OCI-LY7 (cell line): ENCODE measurements at places on chromosomes 2 and 18. TPM values are rescaled to one million over a fixed set of nuclear protein-coding genes. Genes with fewer than 3 reads are reported as not detected.

ITPRIPL1 gene
- 7.1 and 8.1 TPM in 2 replicates for total RNA-seq

DSEL gene
- total RNA-seq = not detected in 2 replicates

BUB1 gene
- total RNA-seq = 180 and 195 TPM in 2 replicates

CXCR4 gene
- total RNA-seq = 243 and 289 TPM in 2 replicates

AAK1 gene
- 8.3 and 8.7 TPM in 2 replicates for total RNA-seq

CNDP1 gene
- not detected in 2 replicates for total RNA-seq

SERPINB4 gene
- not detected in 2 replicates for total RNA-seq

MAP3K2 gene
- total RNA-seq = 52.5 and 55.9 TPM in 2 replicates

ALPI gene
- not detected in 2 replicates for total RNA-seq

GDF7 gene
- 0.06 and 0.13 TPM in 2 replicates for total RNA-seq

EPB41L3 gene
- total RNA-seq = not detected in 2 replicates

IL18RAP gene
- not detected in 2 replicates for total RNA-seq

PAIP2B gene
- total RNA-seq = 6.9 and 8.2 TPM in 2 replicates

RNF125 gene
- 2.2 and 3.2 TPM in 2 replicates for total RNA-seq

EFR3B gene
- total RNA-seq = not detected in 2 replicates

ARL6IP6 gene
- total RNA-seq = 58.3 and 61.8 TPM in 2 replicates

IAH1 gene
- total RNA-seq = 3.8 and 7.0 TPM in 2 replicates

HJURP gene
- total RNA-seq = 122 and 135 TPM in 2 replicates

ERICH2 gene
- not detected in 2 replicates for total RNA-seq

CCDC121 gene
- total RNA-seq = 4.7 and 7.7 TPM in 2 replicates

UCN gene
- total RNA-seq = 7.2 and 8.5 TPM in 2 replicates

UGT1A4 gene
- total RNA-seq = not detected in 2 replicates

STPG4 gene
- 0.68 and 0.72 TPM in 2 replicates for total RNA-seq

ATOH8 gene
- not detected in 2 replicates for total RNA-seq

CRYGD gene
- not detected in 2 replicates for total RNA-seq

DHRS9 gene
- 0.59 TPM in 1 of 2 replicates, not detected in the other for total RNA-seq

BOD1L2 gene
- not detected in 2 replicates for total RNA-seq

ACVR1C gene
- not detected in 2 replicates for total RNA-seq

LCT gene
- 0.09 and 0.15 TPM in 2 replicates for total RNA-seq

LAPTM4A gene
- total RNA-seq = 26.2 and 29.2 TPM in 2 replicates

ZSWIM2 gene
- not detected in 2 replicates for total RNA-seq

HOXD13 gene
- total RNA-seq = not detected in 2 replicates

KLHL14 gene
- total RNA-seq = 0.33 and 0.57 TPM in 2 replicates

EMILIN1 gene
- 1.6 and 2.2 TPM in 2 replicates for total RNA-seq

RGPD5 gene
- 2.1 and 4.6 TPM in 2 replicates for total RNA-seq

ANKRD53 gene
- not detected in 2 replicates for total RNA-seq

NYAP2 gene
- total RNA-seq = not detected in 2 replicates

G6PC2 gene
- not detected in 2 replicates for total RNA-seq

SLC66A2 gene
- 15.1 and 17.9 TPM in 2 replicates for total RNA-seq

CRYBA2 gene
- total RNA-seq = not detected in 2 replicates

MPP4 gene
- total RNA-seq = not detected in 2 replicates

CYTIP gene
- total RNA-seq = 60.3 and 64.0 TPM in 2 replicates

POTEI gene
- total RNA-seq = 0.26 and 0.44 TPM in 2 replicates

RAB17 gene
- not detected in 2 replicates for total RNA-seq

FOXI3 gene
- not detected in 2 replicates for total RNA-seq

IL36A gene
- not detected in 2 replicates for total RNA-seq

SLC30A3 gene
- 61.0 and 71.6 TPM in 2 replicates for total RNA-seq

DOK6 gene
- total RNA-seq = not detected in 2 replicates
